ENCODE measurements at places on chromosomes 7 and 10. TPM values are rescaled to one million over a fixed set of nuclear protein-coding genes. Genes with fewer than 3 reads are reported as not detected.

- no peak for DNase-seq
These were observed 32.0 kb downstream of the THNSL1 start for GRCh38 chr10:25048450-25048849.

- DNase-seq: no peak
These were observed 5.8 kb downstream of the PITX3 start for GRCh38 chr10:102235598-102235920.

DNA sequence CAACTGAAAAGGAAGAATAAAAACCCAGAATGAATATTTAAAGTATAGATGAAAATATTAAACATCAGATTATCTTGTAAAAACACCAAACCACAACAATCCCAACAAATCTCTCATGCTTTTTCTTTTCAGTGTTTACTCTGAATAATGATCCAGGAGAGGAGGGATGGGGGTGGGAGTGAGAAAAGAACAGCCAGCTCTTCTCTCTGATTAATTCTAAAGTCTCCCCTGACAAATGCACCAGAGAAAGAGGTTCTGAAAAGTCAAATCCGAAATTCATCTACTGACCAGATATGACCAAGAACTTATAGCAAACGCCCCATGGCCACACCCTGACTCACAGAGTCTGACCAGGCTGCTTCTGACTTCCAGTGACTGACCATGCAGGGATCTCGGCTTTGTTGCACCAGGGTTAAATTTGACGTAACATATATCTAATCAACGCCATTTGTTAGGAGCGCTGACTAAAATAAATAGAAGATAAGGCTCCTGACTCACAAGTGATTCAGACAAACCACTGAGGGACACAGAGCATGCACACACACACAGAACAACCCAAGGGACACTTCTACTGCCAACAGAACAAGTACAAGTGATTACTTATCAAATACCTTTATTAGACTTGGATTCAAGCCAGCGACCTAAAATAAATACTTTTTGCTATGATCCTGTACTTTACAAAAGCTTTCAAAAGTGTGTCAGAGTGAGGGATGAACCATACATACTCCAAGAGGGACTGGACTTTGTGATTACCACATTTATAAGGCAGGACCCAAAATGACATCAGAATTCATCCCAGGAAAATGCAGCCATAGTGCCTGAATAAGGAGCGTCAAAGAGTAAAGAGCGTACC lies 9.3 kb upstream of the SPOCK2 start:
- no peak for DNase-seq

DNA sequence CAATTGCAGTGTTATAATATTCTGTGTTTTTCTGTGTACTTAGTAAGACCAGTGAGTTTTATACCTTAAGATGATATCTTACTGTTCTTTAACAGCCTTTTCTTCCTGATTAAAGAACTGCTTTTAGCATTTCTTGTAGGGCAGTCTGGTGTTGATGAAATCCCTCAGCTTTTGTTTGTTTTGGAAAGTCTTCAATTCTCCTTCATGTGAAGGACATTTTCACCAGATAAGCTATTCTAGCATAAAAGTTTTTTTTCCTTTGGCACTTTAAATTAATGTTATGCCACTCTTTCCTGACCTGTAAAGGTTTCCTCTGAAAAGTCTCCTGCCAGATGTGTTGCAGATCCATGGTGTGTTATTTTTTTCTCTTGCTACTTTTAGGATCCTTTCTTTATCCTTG lies 1059.8 kb downstream of the LRMDA start:
- no peak for DNase-seq

DNA sequence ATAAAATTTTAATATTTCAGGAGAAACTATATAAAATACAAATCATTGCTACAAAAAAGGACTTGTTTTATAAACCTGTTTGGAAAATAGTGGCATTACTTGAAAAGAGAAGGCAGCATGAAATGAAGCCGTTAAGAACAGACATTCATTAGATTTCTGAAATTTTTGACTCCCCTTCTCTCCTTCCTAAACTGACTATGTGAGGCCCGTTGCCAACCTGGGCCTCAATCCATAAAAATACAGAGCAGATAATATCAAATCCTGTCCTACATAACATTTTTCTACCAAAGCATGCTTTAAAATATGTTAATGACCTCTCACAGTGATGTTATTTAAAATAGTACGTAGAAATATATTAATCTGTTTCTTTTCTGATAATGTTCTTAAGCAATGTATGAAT lies 34.5 kb upstream of the ING3 start:
- DNase-seq: no peak

GRCh38 chr10:110993024-110993693 lies 73.8 kb downstream of the SHOC2 start:
- no peak for DNase-seq

GRCh38 chr10:60123172-60123571 lies 216.8 kb upstream of the CCDC6 start:
- no peak for DNase-seq

DNA sequence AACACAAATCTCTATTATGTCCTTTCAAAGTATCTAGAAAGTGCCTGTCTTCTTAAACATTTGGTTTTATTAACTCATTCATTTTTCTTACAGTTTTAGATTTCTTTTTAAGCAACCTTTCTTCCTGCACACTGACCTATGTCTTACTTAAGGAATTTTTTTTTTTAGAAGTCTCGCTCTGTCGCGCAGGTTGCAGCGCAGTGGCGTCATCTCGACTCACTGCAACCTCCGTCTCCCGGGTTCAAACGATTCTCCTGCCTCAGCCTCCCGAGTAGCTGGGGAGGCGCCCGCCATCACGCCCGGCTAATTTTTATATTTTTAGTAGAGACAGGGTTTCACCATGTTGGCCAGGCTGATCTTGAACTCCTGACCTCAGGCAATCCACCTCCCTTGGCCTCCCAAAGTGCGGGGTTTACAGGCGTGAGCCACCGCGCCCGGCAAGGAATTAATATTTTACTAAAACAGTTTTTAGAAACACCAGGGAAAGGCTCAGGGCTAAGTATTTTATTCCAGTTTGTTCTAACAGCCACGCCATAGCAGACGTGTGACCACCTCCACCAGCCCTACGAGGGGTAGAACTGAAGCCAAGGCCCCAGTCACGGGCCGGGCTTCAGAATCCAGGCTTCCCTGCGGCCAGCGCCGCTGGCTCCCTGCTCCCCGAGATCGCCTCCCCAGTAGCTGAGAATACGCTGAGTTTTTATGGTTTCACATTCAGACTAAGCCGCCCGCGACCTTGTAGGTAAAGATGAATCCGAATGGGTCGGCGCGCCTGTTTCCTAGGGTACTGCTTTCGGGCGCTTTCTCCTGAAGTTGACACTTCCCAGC lies 941 bp upstream of the LUC7L2 start:
- DNase-seq: no peak

- DNase-seq: no peak
These were observed 58.2 kb upstream of the BET1 start for GRCh38 chr7:94062372-94062771.

DNA sequence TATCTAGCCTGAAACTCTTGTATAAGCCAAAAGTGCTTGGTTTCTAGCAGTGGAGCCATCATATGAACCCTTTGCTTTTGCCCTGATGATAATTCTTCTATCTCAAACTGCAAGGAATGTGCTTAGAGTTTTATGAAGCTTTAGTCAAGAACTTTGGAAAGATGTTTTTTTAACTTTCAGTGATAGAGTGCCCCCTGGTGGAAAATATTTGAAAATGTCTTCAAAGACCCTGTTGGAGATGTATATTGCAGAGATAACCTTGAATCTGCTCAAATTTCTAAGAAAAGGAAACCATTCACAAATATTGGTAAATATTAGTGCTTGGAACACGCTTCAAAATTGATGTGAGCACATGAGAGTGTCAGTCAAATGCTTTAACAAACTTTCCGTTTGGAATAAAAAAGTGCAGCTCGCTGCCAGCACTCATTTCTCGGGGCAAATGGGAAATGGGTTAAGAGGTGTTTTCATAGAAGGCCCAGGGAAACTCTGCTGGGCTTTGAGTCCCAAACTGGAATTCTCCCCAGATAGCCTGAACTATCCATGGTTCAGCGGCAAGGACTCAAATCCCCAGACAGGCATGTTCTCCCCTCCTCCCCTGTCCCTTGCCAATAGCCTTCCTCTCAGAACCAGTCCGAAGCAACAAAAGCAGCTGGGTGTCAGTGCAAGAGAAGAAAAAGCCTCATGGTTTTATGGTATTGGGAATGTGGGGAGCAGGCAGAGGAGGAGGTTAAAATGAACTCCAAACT lies 129.3 kb downstream of the MYOF start:
- no peak for DNase-seq

DNA sequence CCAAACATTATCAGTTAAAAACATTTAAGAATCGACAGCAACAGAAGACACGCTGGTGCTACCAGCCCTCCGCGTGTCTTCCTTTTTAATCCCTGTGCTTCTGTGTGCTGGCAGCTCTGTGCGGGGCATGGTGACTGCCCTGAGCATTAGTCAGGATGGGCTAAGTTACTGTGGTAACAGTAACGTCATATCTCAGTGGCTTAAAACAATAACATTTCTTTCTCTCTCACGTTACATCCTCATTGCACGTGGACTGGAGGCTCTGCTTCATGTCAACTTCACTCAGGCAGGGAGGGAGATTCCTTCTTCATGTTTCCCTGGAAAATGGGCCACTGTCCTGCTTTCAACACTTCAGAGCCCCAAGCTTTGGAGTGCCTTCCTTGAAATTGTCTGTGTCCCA lies 378.5 kb downstream of the CCSER2 start:
- DNase-seq: no peak

- DNase-seq: no peak
These were observed 12.7 kb downstream of the MMP21 start for GRCh38 chr10:125762692-125763648.

TMEM229A gene
- total RNA-seq: not detected

MYOZ1 gene
- total RNA-seq: 0.38 TPM

CPA2 gene
- not detected for total RNA-seq

PDLIM1 gene
- total RNA-seq: 226 TPM

WDR86 gene
- 0.48 TPM for total RNA-seq
